Activated CD4-positive, alpha-beta memory T cell treated with anti-CD3 and anti-CD28 coated beads for 36 hours (primary cell): ENCODE measurements at places on chromosomes 1 and 21.

DNA sequence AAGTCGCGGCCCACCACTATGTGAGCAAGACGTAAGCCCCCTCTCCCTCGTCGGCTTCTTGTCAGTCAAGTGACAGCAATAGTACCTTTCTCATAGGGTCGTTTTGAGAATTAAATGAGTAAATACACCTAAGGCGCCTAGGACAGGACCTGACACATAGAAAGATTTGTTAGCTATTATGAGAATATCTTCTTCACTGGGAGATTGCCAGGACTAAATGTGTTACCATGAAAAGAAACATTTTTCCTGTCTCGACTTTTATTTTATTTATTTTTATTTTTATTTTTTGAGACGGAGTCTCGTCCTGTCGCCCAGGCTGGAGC is 798 bp downstream of the PMF1 start:
- DNase-seq: no peak

DNA sequence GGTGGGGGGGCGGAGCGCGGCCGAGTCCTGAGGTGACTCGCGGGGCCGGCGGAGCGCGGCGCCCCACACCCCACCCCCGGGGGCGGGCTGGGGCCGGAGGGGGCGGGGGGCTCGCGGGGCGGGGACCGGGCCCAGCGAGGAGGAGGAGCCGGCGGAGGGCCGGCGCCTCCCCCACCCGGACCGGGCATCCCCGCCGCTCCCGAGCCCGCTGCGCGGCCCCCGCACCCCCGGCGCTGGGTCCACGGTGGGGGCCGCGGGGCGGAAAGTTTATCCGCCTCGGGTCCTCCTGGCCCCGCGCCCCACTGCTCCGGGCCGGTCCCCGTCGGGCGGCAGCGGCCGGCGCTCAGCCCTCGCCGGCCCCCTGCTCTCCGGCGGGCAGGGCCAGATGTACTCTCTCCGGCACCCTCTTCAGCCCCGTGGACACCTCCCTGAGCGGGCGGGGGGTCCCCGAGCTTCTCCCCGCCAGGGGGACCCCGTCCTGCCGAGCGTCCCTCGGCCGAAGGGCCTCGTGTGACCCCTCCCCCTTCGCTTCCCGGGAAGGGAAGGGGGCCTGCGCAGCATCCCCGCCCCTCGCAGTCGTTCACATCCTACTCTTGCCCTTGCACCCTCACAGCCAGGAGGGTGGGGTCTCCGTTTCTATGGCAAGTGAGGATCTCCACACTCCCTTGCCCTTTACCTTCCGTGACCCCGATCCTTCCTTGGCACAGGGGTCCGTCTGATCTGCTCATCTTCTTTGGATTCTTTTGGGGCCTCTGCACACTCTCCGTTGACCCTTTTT is 663 bp downstream of the CAMTA1 start:
- peak; percentile 44 for DNase-seq

GRCh38 chr1:228445843-228446650 is 29.4 kb upstream of the TRIM17 start:
- DNase-seq: peak; percentile 67

- DNase-seq: no peak
Observed at GRCh38 chr1:24902471-24902891, 27.6 kb downstream of the RUNX3 start.

DNA sequence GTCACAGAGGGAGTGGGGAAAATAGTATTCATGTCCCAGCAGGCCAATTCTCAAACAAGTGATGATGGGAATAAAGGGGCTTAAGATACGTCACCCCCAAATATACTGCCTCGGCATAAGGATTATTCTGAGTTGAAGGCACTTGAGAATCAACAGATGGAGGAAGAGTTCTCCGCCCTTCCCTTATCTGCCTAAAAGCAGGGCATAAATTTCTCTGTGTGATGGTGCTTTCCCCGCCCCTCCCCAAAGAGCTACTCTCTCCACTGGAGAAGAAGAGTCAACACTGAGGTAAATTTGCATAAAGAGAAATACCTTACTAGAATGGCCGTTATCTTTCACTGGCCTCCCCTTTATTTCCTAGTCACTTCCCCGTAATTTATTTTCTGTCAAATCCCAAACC is 18.7 kb downstream of the BECN2 start:
- DNase-seq: no peak

DNA sequence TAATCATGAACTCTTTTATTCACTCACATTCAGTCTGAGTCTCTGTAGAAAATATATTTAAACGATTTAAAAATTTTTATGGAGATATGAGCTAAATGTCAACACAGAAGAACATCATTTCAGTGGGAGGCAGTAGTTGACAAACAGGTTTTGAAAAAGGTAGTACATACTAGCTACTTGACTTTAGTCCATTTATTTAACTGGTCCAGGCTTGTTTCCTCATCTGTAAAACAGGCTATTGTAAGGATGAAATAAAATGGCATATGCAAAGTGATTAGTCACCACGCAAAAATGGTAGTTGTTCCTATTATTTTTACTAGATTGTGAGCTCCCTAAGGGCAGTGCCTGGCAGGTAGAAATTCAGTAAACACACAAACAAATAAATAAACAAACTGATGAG is 75.2 kb downstream of the NTPCR start:
- DNase-seq: no peak
